Stimulated activated CD8-positive, alpha-beta memory T cell treated with anti-CD3 and anti-CD28 coated beads, Interleukin-7, amount 100 ng/mL, for 1 hour (primary cell): ENCODE measurements at places on chromosomes 11 and 22.

GRCh38 chr11:89175796-89176195 lies 1.9 kb upstream of the TYR start:
- DNase-seq = no peak

- DNase-seq = no peak
These were observed 635 bp upstream of the LDHA start for GRCh38 chr11:18393581-18394274.

- no peak for DNase-seq
These were observed 78.8 kb upstream of the NECTIN1 start for GRCh38 chr11:119807841-119808240.

GRCh38 chr11:6437423-6437822 lies 3.4 kb downstream of the HPX start:
- no peak for DNase-seq

DNA sequence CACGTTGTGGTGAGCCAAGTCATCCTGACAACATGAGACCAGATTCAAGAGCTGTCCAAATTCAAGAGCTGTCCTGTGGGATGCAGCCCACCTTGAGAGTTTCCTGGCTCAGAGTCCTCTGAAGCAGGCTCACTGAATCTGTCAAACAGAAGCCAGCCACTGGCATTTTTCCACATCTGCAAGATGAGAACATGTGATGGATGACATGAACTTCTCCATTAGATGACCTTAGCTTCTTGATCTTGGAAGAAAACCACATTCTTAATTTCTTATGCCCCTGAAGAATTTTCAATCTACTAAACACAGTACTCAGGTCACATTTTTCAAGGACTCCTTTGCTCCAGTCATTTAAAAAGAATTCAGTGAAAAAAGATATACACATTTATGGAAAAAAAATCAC lies 291.0 kb downstream of the GUCY1A2 start:
- no peak for DNase-seq

- DNase-seq = no peak
These were observed 54.5 kb downstream of the PACS1 start for GRCh38 chr11:66124564-66124963.

GRCh38 chr11:65606876-65607613 lies 7.0 kb downstream of the MAP3K11 start:
- no peak for DNase-seq

DNA sequence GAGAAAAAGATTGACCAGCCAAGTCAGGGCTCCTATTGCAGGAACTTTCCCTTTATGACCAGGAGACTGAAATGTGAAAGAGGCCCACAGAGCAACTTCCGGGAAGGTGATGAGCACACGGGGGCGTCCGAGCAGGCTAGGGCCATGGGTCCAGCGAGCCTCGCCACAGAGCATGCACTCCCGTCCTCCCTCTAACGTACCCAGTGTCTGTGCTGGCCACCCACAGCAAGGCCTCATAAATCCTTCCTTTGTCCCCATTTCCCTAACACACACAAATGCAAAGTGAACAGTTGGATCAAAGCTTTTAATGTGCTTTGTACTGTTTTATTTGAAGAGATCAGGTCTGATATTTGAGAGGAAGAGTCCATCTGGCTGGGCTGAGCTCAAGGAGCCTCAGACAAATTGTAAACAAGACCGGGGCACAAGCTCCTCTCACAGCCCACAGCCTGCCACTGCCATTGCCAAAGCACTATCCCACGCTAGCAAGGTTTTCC lies 44.3 kb downstream of the BLID start:
- no peak for DNase-seq

DNA sequence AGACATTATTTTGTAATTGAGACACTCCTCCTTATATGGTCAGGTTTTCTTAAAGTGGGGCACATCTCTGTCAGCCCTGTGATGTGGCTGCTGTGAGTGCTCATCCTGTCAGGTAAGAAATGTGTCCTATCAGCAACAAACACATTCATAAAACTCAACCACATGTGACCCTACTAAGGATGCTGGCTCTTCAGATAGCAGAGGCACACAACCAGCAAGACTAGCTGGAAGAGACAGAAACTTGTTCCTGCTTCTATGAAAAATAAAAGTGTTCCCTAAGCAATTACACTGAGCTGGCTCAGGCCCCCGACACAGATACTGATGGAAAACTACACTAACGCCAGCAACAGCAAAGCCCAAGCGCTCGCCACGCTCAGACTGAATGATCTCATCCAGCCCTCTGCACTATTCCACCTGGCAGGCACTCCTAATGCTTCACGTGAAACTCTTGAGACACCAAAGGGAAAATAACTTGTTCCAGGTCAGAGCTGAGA lies 49.8 kb upstream of the CYP2D6 start:
- no peak for DNase-seq

- no peak for DNase-seq
These were observed 16.2 kb upstream of the RNASEH2C start for GRCh38 chr11:65736810-65737209.

GRCh38 chr11:24828938-24829605 lies 332.2 kb downstream of the LUZP2 start:
- DNase-seq = no peak

GRCh38 chr11:91078221-91078620 lies 855.4 kb upstream of the CHORDC1 start:
- DNase-seq = no peak

GRCh38 chr22:39949964-39950737 lies 10.0 kb upstream of the TMA7B start:
- no peak for DNase-seq
